Activated CD8-positive, alpha-beta T cell treated with anti-CD3 and anti-CD28 coated beads, Interleukin-2, amount 10 ng/mL, durations not matched to agents 7 days and 5 days (primary cell): ENCODE measurements at places on chromosomes 2 and 18. TPM values are rescaled to one million over a fixed set of nuclear protein-coding genes. Genes with fewer than 3 reads are reported as not detected.

DNA sequence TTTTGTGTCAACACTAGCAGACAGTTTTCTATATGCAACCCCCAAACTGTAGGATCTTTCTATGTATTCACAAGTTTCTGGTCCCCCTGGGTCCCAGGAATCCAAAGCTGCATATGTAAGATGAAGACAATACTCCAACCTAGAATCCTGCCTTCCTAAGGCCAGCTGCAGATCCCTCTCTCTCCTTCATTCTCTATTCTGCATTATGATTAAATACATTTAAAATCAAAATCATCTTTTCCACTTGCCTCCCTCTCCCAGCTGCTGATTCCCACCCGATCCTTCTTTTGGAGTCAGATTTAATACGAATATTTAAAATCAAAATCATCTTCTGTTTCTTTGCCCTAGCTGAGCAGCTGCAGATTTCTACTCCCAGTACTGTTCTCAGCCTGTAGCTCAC lies 783.0 kb upstream of the ZEB2 start:
- no peak for DNase-seq

DNA sequence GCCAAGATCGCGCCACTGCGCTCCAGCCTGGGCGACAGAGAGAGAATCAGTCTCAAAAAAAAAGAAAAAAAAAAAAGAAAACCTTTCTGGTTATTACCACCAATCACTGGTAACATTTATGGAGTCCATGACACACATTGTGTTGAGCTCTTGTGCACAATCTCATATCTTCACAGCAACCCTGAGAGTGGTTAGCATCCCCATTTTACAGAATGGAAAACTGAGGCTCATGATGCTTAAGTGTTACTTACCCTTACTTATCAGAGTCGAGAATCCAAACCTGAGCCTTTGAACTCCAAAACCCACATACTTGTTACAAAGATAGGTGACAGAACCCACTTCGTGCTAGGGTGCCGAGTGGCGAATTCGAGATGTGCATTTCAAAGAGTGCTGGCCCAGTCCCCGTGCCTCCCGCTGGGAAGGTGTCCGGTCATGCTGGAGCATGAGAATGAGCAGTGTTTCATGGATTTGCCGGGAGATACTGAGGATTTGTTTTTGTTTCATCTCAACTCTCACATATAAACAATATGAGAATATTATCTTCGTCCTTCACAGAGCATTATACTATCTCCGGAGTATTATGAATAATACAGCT lies 50.9 kb downstream of the CYP27C1 start:
- DNase-seq: no peak

- DNase-seq: no peak
Measured at GRCh38 chr2:183543222-183543621, 419.0 kb downstream of the NUP35 start.

GRCh38 chr18:46497129-46497528 lies 159.9 kb downstream of the LOXHD1 start:
- DNase-seq: peak; percentile 71

GRCh38 chr2:237320801-237321560 lies 93.0 kb downstream of the COL6A3 start:
- DNase-seq: no peak

DNA sequence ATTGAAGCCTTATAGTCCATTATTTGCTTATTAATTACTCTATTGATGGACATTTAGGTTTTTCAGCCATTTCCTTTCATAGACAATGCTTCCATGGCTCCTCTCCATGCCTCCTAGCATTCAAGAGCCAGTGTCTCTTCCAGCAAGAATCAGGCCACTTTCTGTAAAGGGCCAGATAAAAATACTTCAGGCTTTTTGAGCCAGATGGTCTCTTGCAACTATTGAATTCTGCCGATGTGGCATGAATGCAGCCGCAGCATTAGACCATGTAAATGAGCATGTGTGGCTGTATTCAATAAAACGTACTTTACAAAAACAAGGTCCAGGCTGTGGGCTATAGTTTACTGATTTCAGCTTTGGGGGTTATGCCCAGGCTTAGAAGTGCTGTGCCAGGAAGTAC lies 38.5 kb downstream of the TRAF3IP1 start:
- no peak for DNase-seq

- no peak for DNase-seq
Measured at GRCh38 chr2:116952254-116952653, 862.2 kb upstream of the DDX18 start.

DNA sequence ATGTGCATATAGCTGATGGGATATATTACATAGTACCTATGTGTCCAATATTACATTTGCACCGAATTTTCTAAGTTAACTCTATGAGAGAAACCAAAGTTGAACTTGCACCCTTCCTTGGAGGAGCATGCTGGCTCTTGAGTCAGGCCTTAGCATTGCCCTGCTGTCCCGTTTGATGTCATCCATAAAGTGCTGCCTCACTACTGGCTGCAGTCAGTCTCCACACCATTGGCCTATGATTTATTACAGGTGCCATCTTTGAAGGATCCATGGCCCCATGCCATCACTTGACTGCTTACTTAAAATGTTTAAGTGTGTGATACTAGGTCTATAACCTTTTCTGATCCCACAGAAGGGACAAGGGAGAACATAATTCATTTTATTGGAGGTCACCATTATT lies 249.3 kb upstream of the RBBP8 start:
- DNase-seq: no peak

DNA sequence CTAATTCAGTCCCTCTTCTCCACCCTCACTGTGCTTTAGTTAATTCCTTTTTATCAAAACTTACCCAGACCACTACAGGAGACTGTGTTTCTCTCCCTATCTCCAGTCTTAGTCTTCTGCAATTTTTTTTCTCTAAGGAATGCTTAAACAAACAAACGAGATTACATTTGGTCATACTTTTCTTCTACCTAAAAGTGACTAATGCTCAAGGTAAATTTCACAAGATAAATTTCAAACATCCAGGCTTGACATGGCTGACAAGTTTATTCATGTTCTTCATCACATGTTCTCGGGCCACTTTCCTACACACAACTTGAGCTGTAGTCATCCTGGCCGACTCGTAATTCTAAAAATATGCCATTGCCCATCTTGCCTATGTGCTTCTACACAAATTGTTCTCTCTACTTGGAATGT lies 23.2 kb upstream of the ACSL3 start:
- DNase-seq: no peak

- no peak for DNase-seq
Measured at GRCh38 chr2:182324665-182325064, 102.2 kb downstream of the PDE1A start.

EFHD1 gene
- 6.0 TPM for total RNA-seq

CHRNA1 gene
- total RNA-seq: not detected

SCYGR2 gene
- total RNA-seq: not detected

NMUR1 gene
- total RNA-seq: 0.95 TPM

MARCHF7 gene
- 75.6 TPM for total RNA-seq

ASAP2 gene
- total RNA-seq: not detected

ZBTB7C gene
- not detected for total RNA-seq

MARCO gene
- total RNA-seq: not detected

FMNL2 gene
- total RNA-seq: 0.05 TPM

TRIM43 gene
- total RNA-seq: not detected

UGT1A5 gene
- not detected for total RNA-seq

ANKRD30BL gene
- total RNA-seq: not detected
